ENCODE measurements at places on chromosomes 16 and 17. TPM values are rescaled to one million over a fixed set of nuclear protein-coding genes. Genes with fewer than 3 reads are reported as not detected.
A peak's percentile ranks its signal among the peaks of the same experiment; 100 is the strongest.

Gene SCGB1C2
- total RNA-seq: not detected

DNA sequence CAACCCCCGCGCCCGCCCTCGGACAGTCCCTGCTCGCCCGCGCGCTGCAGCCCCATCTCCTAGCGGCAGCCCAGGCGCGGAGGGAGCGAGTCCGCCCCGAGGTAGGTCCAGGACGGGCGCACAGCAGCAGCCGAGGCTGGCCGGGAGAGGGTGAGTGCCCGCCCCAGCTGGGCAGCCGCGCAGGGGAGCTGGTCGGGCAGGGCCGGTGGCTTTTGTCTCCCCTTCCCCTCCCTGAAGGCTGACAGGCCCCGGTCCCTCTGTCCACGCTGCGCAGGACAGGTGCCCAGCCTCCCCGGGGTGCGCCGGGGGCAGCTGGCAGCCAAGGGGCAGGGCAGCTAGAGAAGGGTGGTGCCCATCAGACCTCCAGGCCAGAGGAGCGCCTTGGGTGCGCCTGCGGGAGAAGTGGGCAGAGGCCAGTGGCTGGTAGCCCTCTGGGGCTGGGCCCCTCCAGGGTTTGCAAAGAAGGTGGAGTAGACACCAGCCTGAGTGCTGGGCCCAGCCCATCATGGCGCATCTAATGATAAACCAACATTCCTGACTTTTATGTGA lies 278 bp downstream of the ITGB4 start:
- no peak for DNase-seq

- DNase-seq: peak; percentile 74
Measured at GRCh38 chr16:47979164-47979520, 176.7 kb downstream of the ABCC12 start.

DNA sequence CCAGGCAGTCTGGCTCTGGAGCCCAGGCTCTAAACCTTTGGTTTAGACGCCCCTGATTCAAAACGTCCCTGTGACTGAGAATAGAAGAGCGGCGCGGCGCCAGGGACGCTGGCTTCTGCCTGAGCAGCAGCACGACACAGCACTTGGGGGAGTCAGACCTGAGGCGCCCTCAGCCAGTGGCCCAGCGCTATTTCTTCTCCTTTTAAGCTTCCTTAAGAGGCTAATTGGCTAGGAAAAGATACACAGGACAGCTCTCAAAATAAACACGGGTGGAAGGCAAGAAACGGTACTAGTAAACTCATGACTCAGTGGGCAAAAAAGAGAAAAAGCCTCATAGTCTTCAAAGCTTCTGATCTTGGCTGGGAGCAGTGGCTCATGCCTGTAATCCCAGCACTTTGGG lies 34.9 kb downstream of the GTF3C1 start:
- no peak for DNase-seq
